ENCODE measurements at places on chromosomes 1 and 21.

GRCh38 chr1:156063997-156064285 is 3.0 kb downstream of the RAB25 start:
- DNase-seq, result no peak

GRCh38 chr1:78156805-78157521 is 111.2 kb downstream of the GIPC2 start:
- no peak for DNase-seq

- DNase-seq, result no peak
Measured at GRCh38 chr1:119556423-119556822, 49.4 kb downstream of the HSD3B1 start.

- DNase-seq, result no peak
Measured at GRCh38 chr1:3356827-3357460, 97.5 kb upstream of the ARHGEF16 start.

- no peak for DNase-seq
Measured at GRCh38 chr1:235077163-235077540, 51.5 kb downstream of the TOMM20 start.

GRCh38 chr1:205689479-205689878 is 9.2 kb upstream of the SLC45A3 start:
- DNase-seq, result no peak

DNA sequence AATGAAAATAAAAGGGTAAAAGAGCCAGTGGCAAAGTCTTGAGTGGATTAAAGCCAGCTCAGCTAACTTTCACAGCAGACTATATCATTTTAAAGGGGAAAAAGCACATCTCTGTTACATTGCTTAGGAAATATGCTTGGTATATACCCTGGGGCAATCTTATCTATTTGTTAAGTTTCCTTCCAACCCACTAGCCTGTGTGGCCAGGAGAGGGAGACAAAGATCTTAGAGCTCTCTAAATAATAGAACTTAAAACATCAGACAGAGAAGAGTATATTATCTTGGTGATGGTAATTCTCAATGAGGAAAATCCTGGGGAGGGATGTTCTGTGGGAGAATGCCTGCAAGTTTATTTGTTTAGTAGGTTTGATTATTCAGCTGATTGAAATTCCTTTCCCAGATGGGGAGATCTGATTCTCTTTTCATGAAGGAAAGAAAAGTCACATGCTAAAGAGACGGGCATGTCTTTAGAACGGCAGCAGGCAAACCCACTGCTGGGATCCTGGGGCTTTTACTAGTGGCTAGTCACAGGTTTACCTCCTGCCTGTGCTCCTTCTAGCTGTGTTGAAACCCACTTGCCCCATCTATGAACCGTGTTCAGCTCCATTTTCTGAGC is 3.6 kb downstream of the KCNE2 start:
- DNase-seq, result no peak

DNA sequence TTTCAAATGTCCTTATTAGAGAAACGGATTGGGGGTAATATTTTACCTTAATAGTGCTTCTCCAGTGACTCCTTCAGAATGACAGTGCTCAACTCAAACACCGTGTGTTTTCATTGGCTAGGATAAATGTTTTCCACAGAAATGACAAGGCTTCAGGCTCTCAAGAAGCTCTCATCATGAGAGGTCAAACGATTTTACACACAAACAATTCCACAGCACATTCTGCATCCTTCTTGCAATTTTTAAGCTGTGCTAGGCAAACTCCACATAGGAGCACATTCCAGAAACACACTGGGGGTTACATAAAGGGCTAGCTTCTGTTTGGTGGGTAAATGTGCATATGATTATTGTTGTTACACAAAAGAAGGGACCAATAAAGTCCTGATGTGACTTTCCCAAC is 75.5 kb upstream of the IPO9 start:
- no peak for DNase-seq
